ENCODE measurements at places on chromosomes 5 and 9.

DNA sequence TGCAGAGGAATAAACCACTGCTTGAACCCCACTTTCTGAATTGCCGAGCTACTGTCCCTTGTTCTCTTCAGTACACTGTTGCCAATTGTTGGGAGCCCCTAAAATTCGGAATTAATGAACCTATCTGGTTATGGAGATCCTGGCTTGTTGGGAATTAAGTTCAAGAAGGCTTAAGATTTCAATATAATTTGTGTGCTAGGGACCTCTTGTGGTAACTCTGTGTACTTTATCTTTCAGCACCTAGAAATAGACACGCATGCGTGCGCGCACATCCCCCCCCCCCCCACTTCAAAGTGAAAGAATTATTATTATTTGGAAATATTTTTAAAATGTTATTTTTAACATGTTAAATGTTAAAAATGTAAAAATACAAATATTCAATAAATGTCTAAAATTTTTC, 53.3 kb upstream of the FAM169A start:
- no peak for DNase-seq

DNA sequence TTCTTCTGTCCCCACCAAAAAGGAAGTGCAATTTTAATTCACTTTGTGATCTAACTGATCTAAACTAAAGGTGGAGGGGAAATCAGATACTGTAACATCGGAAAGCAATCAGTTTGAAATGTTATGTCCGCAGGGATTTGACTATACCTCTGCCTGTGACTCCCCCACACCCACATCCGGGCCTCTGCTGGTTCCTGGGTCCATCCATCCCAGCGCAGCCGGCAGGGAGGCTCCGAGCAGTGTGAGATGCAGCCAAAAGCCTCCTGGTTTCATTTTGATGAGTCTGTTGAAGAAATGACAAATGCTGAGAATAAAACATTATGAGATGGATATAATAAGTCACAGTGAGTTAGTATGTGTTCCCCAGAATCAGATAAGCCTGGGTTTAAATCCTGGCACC, 8.6 kb downstream of the FSTL4 start:
- no peak for DNase-seq

- no peak for DNase-seq
These were observed 1.7 kb downstream of the FKBP15 start for GRCh38 chr9:113219186-113219936.

DNA sequence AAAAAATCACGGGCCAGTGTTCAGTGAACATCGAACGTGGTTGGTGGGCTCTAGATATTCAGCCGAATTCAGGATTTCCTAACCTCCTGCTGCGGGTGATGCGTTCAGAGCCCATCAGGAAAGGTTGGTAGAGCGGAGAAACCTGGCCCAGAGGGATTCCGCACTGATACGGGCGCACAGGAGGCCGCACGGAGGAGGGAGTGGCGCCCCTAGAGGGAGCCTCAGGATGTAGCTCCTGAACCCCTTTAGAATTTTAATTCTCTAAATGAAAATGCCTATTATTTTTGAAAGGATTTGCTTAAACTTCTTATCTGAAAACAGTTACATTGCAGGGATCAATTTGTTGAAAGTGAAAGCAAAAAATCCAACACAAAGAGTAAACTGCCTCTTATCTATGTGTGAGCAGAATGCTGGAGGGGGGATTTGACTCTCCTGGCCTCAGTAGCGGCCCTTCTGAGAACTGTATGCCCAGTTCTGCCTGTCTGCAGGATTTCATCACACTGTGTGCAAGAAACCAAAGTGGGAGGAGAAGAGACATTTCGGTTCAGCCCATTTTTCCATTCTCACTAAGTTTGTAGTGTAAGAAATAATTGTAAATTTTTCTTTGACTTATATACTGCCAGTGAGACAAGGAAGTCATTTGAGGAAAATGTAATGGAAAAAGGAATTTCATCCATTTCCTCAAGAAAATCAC, 75.9 kb downstream of the TENT4A start:
- DNase-seq, result no peak

DNA sequence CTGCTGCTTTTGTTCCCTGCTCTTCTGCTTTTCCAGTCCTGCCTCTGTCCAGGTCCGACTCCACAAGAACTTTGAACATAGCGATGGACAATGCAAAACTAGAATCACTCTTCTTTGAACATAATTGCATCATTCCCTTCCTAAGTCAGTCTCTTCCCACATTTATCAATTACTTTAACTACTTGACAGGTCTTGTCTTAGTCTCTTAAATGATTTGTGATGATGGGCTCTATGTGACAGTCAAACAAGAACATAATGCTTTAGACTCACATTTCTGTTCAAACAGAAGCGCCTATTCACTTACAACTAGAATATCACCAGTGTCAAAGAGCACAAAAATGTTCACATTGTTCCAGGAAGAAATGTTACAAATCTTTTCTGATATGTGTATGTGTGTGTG, 278.1 kb downstream of the SH3GL2 start:
- no peak for DNase-seq

DNA sequence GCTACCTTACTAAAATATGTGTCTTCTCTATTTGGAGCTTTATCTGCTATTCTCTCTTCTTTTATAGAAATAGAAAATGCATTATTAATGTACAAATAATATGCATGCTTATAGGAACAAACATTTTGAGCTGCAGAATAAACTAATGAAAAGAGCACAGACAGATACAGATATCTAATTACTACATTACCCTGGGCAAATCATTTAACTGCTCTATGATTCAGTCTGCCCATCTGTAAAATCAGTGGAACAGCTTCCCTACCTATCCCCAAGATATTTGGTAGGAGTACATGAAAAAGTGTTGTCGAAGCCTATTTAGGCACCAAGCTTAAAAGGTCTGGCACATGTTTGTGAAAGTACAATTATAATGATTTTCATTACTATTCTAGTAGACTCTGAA, 166.3 kb downstream of the EFNA5 start:
- DNase-seq, result no peak

GRCh38 chr5:150847334-150847695, 994 bp downstream of the IRGM start:
- no peak for DNase-seq

- DNase-seq, result no peak
These were observed 26.8 kb upstream of the SLC2A8 start for GRCh38 chr9:127370147-127370579.

DNA sequence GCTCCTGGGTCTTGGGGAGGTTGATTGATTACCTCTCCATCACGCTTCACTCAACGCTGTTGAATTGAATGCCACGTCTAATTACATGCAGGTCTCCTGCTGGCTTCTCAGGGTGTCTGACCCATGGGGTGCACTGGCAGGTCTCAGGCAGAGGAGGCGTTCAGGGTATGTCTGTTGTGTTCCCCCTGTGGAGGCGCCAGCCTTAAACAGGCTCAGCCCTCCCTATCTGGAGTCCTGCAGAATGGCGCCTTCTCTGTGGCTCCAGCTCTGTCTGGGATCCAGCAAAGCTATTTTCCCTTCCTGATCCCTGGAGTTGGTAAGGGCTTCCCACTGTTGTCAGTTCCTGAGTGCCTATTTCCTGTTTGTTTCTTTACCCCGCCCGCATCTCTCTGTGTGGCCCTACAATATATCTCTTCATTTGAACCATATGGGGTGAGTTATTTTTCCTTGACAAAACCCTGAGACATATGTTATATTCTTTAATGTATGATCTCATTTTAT, 150.0 kb downstream of the NTRK2 start:
- no peak for DNase-seq

DNA sequence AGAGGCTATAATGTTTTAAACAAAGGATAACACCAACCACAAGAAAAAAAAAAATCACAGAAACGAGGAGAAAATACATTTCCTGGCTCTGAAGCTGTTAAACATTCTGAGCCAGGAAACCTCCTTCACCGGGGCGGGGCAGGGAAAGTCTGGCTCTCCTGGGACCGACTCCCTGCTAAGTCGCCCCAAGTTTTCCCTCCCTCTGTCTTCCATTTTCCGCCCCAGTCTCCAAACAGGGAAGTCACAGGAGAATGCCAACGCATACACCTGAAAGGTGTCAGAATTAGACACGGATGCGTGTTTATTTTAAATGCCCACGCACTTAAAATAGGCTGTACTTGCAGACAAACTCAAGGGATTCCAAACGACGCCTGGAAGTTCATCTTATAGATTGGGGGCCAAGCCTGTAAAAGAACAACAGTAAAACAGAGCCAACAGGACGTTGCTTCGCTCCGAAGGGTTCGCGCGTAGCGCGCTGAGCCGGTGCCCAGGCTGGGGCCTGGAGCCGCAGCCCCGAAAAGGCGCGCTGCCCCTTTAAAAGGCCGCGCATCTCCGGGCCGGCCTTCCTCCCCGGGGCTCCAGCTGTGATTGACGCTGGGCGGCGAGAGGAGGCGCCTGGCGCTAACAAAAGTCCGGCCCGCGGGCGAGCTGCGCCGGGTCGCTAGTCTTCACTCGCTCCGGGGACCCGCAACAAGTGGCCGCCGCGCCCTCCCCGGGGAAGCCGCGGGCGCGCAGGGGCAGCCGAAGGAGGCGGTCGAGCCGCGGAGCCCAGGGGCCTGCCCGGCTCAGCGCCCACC, at the start of gene FBXL7:
FBXL7 (plus strand) TSS at position 653 of the 797 bp plus-strand sequence.
- DNase-seq, result no peak

Measured in Calu3 (cell line).